Panc1 (cell line): ENCODE measurements at places on chromosomes 3 and 15. TPM values are rescaled to one million over a fixed set of nuclear protein-coding genes. Genes with fewer than 3 reads are reported as not detected.

The MESP2 gene
- 1.1 TPM for total RNA-seq

The RETNLB gene
- total RNA-seq: not detected

The CDHR4 gene
- total RNA-seq: not detected

The CNTN6 gene
- not detected for total RNA-seq

The WDR93 gene
- 0.18 TPM for total RNA-seq

The STAB1 gene
- total RNA-seq: 0.39 TPM

The ST8SIA2 gene
- 0.15 TPM for total RNA-seq

The ACP3 gene
- total RNA-seq: not detected

The XPC gene
- total RNA-seq: 15.1 TPM

The ZNF501 gene
- 0.15 TPM for total RNA-seq

The FES gene
- 0.64 TPM for total RNA-seq

The GMNC gene
- not detected for total RNA-seq
